GM12891 (cell line): ENCODE measurements at places on chromosomes 3 and 15.

DNA sequence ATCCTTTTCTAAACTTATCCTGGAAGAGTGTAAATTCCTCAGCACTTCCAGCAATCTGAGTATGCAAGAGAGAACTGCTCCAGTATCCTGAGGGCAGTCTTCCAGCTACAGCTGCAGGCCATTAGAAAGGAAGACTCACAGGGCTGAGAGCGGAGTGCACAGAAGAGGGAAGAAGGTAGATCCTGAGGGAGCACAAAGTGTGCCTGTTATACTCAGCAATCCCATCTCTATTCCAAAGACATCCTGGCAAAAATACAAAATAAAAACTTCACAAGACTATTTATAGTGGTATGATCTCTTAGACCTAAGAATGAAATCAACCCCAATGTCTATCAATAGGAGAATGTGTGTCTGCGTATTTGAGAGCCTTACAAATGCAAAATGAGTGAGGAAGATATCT lies 292.0 kb downstream of the ZIC1 start:
- no peak for DNase-seq

GRCh38 chr3:191340966-191341365 lies 10.6 kb upstream of the UTS2B start:
- no peak for DNase-seq

DNA sequence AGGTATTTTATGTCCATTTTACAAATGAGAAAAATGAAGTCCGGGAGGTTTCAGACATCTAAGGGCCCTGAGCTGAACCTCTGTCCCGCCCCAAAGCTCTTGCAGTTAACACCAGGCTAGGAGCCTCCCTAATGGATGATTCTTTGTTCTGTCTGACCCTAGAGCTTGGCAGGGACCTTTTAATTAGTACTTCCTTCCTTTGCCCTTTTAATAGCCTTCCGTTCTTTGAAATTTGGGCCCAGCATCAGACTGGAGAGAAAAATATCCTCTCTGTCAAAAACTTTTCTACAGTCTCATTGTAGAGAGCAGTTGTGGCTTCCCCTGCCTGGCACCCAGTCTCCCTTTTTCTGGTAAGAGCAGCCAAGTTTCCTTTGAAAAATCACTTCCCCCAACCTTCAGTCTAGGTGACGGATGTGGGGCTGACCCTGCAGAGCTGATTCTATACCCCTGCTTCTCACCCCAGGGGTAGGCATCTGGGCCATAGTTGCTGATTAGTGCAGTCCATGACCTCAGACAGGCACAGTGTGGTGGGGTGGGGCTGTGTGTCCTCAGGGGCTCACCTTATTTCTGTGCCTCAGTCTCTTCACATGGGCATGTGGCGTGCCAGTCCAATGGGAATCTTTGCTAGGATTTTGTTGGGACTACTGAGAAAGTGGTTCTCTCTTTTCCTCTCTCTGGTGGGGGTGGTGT lies 220.4 kb downstream of the ADAMTS9 start:
- no peak for DNase-seq

GRCh38 chr3:33373082-33373437 lies 67.1 kb downstream of the UBP1 start:
- DNase-seq = no peak

DNA sequence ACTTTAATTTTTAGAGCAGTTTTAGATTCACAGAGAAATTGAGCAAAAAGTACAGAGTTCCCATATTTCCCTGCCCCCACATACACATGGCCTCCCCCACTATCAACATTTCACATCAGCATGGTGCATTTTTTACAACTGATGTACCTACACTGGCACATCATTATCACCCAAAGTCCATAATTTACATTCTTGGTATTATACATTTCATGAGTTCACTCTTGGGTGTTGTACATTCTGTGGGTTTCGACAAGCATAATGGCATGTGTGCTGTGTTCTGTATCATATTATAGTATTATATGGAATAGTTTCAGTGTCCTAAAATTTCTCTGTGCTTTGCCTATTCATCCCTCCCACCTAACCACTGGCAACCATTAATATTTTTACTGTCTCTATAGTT lies 419.8 kb upstream of the THBS1 start:
- no peak for DNase-seq

GRCh38 chr3:177606891-177607290 lies 409.6 kb upstream of the TBL1XR1 start:
- no peak for DNase-seq

DNA sequence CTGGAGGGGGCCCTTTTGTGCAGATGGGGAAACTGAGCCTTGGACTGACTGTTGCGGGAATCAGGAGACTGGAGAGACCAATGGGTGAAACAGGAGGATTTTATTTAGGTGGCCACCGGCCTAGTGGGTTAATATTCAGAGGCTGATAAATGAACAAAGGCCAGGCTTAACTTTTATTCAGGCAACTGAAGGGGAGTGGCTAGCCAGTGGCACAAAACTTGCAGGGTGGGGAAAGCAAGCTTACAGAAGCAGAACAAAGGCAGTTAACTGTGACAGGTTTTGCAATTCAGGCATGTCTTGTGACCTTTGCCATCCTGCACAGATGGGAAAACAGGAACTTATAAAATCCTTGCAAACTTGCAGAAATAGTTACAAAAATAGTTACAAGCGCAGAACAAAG lies 24.9 kb upstream of the ACAD9 start:
- no peak for DNase-seq

DNA sequence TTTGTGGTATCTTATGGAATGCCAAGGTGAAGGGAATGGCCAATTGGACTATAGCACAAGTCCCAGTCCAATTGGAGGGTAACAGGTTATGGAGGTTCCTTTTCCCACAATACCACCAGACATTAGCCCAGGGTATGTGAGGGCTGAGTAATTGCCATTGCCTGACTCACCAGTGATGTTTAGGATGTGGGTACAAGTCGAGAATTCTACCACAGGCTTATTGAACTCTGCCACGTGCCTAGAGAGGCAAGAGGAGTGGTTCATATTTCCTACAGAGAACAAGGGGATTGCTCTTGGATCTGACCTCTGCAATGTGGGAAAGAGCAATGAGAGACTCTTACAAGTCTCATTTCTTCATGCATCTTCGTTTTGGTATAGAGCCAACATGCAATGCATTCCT lies 85.0 kb upstream of the XCR1 start:
- no peak for DNase-seq

DNA sequence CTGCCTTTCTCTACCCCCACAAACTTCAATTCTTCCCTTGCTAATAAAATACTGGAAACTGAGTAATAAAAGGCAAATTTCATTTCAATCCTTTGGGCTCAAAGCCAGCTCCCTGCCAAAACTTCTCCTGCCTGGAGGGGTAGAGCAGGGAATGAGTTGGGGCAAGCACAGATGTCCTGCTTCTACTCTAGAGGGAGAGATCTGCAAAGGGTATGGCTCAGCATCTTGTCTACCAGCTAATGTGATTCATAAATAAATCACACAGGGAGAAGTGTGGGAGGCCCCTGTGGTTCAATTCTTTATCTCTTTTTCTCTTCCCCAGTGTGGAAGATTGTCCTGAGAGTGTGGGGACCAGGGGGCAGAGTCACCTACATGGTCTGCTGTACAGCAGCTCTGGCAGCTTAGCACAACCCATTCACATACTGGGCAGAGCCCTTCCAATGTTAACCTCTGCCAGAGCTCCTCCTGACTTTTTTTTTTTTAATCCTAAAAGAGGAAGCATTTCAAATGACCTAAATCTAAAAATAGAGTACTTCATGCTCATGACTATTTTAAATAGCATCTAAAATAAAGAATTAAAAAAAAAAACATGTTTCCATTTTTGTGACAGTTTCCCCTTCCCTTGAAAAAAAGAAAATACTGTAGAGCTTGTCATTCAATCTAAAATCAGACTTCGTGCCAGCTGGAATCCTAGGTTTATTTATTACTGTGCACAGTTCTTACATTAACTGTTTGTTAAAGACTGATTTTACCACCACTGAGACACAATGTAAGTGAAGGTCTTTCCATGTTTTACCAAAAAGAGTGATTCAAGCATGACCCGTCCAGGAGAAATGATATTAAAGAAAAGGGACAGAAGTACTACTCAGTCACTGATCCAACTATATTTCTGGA lies 1083.7 kb upstream of the CFAP20DC start:
- DNase-seq = no peak

DNA sequence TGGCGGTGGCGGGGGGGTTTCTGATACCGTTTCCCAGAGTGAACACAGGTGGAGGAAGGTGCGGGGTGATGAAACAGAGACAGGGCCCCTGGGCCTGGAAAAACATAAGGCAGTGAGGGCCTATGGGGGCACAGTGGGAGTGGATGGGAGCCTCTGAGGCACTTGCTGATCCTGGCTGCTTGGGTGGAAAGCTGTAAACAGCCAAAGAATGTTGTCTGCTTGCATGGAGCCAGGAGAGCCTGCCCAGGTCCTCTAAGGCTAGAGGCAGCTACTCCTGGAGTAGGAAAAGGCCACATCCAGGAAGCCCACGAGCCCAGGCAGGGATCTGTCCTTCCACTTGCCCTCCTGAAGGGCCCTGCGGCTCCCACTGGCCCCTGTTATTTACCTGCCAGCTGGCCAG lies 2.9 kb upstream of the SEMA3B start:
- no peak for DNase-seq

DNA sequence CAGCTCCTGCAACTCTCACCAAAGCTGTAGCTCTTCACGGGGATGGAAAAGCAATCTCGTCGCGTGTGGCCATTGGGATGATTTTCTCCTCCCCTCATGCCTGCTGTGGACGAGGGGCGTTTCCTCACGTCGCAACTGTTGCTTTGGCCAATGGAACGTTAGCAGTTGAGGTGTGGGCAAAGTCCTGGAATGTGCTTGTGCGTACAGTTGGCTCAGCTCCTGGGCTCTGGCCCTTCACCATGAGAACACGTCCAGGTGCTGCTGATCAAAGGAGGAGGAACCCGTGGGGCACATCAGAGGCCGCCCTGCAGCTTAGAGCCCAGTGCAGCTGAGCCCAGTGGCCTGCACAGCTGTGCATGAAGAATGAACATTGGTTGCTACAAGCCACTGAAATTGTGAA lies 186.1 kb downstream of the TJP1 start:
- DNase-seq = no peak

- DNase-seq = no peak
These were observed 108.2 kb upstream of the UBE2E2 start for GRCh38 chr3:23094890-23095462.

DNA sequence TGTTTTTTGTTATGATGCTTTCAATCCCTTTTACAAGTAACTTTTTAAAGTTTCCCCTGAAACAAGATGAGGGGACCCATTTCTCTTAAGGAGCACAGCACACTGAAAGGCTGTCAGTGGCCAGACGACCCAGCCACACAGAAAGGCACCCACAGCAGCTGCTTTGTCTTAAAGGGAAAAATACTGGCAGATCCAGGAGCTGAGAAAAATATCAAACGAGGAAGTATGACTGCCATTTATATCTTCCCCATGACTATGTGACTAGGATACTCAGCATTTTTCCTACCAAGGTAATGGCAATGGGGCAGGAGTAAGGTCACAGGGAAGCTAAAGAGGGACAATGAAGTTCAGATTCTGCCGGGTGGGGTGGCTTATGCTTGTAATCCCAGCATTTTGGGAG lies 15.9 kb downstream of the ABCC5 start:
- DNase-seq = no peak

DNA sequence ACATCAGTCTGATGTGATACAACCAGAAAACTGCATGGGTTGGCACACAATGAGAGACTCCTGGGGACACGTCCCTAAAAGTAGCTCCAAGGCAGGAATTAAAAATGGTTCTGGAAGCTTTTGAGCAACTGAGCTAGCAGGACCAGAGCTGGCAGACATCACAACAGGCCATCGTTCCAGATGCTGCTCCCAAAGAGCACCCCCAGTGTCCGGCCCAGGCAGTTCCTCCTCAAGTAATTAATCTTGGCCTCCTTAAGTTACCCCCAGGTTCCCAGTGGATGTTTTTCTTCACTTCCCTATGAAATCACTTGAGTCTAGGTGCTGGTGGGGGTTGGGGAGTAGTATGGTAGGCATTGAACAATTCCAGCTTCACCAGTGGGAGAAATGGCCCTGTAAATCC lies 711.6 kb downstream of the MECOM start:
- DNase-seq = no peak

- no peak for DNase-seq
These were observed 35.8 kb downstream of the MLH1 start for GRCh38 chr3:37029111-37029510.

DNA sequence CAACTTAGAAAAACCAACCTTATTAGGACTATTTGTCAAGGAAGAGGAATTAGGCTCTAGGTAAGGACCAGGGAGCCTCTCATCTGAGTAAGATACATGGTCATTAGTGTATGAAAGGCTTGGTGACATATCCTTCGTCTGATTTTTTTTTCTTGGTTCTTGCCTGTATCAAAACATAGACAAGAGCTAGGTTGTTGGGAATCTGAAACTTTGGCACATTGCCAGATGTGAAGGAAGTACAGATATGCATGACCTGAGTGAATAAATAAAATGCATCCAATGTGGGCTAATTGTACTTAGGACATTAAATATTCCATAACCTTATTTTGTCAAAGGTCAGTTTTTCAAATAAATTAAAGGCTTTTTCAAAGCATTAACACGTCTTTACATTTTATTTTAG lies 151.8 kb downstream of the SYNPR start:
- no peak for DNase-seq

DNA sequence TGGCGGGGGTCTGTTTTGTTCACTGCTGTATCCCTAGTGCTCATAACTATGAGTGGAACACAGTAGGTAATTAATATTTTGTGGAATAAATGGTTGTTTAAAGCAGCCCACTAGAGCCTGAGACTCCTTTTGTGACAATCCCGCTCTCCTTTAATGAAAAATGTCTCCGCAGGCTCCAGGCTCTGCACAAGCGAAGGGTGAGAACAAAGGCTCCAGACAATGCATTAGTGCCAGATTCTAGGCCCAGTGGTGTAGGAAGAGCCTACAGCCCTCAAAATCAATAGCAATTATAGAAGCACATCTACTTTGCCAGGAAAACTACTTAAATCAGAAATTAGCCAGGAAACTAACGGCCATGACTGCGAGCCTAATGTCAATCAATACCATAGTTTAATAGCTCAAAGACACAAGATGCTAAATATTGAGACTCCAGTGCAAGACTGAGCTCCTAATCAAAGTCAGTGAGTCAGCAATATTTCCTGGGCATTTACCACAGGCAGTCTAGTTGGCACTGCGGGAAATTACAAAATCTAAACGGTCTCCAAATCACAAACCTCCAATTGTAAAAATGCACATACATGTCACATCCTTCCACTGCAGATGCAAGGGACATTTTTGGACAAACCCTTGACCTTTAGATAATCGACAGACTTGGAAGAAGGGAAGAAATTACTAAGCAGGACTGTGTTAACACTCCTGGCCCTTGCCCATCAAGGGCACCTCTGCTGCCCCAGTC lies 2.3 kb downstream of the ANXA2 start:
- DNase-seq = no peak

GRCh38 chr3:122183521-122183892 lies at the start of gene CASR:
TSS of gene CASR (plus strand) at chr3:122183668. CDS start at chr3:122254190, 70,522 bp downstream.
- no peak for DNase-seq
